ENCODE measurements at places on chromosomes 7 and 10. TPM values are rescaled to one million over a fixed set of nuclear protein-coding genes. Genes with fewer than 3 reads are reported as not detected.

DNA sequence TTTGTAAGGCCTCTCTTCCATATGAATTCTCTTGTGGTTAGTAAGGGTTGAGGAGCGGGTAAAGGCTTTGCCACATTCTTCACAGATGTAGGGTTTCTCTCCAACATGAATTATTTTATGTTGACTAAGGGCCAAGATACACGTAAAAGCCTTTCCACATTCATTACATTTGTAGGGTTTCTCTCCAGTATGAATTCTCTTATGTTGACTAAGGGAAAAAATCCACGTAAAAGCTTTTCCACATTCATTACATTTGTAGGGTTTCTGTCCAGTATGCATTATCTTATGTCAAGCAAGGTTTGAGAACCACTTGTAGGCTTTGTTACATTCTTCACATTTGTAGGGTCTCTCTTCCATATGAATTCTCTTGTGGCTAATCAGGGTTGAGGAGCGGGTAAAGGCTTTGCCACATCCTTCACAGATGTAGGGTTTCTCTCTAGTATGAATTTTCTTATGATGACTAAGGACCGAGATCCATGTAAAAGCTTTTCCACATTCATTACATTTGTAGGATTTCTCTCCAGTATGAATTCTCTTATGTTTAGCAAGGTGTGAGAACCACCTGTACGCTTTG, 493.0 kb downstream of the ZNF479 start:
- no peak for DNase-seq
- H3K27me3 ChIP-seq, result no peaks in the 10 kb centered on the region
- H3K4me1 ChIP-seq, result no peaks in the 10 kb centered on the region

The COL28A1 gene
- 7.9 TPM for polyA plus RNA-seq

The PNLIP gene
- 0.57 TPM for polyA plus RNA-seq

The PDE6C gene
- polyA plus RNA-seq, result 0.82 TPM
